ENCODE measurements at places on chromosomes 11 and 22.
A peak's percentile ranks its signal among the peaks of the same experiment; 100 is the strongest.

- DNase-seq, result no peak
Measured at GRCh38 chr11:96396637-96397036, 6.8 kb downstream of the JRKL start.

GRCh38 chr11:15493921-15494620 is 379.3 kb downstream of the INSC start:
- peak; percentile 61 for DNase-seq

DNA sequence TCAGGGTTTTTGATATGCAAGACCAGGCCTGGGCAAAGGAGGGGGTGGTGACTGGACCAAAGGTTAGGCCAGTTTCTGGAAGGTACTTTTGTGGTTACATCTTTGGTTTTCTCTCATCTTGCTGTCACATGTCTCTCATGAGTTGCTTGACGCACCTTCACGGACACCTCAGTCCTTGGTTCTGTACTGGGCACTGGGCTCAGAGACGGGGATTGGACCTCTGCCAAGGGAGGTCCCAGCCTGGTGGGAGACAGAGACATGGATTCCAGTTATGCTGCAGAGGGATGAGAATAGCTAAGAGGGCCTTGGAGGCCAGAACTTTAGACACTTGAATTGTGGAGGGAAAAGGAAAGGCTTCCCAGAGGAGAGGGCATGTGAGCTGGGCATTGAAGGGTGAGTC is 1.7 kb downstream of the USP35 start:
- DNase-seq, result no peak

DNA sequence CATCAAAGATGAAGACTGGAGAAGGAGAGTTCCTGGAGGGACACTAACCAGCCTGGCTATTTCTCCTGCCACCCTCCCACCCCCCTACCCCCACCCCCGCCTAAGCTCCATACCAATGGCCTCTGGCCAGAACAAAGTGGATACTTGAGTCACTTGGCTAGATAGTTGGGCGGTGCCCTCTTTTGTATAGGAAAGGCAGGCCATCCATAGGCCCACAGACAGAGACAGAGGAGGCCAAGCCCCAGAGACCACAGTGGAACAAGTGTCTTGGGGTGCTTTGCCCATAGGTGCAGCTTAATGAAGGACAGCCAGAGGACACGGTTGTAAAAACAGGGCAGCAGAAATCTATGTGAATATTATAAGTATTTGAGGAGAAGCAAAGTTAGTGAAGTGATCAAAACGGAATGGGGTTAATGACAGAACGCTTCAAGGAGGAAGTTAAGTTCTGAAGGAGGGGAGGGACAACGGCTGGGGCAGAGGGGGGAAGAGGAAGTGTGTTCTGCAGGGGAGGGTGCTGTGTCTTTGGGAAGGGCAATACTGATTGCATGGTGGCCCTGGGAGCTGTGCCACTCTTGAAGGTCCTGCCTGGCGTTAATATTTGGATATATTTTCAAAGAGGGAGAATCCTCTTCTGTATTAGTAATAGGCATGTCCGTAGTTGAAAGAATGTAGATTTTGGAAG is 32.7 kb downstream of the FLI1 start:
- no peak for DNase-seq

GRCh38 chr22:37230673-37231405 is 13.2 kb downstream of the RAC2 start:
- DNase-seq, result no peak

DNA sequence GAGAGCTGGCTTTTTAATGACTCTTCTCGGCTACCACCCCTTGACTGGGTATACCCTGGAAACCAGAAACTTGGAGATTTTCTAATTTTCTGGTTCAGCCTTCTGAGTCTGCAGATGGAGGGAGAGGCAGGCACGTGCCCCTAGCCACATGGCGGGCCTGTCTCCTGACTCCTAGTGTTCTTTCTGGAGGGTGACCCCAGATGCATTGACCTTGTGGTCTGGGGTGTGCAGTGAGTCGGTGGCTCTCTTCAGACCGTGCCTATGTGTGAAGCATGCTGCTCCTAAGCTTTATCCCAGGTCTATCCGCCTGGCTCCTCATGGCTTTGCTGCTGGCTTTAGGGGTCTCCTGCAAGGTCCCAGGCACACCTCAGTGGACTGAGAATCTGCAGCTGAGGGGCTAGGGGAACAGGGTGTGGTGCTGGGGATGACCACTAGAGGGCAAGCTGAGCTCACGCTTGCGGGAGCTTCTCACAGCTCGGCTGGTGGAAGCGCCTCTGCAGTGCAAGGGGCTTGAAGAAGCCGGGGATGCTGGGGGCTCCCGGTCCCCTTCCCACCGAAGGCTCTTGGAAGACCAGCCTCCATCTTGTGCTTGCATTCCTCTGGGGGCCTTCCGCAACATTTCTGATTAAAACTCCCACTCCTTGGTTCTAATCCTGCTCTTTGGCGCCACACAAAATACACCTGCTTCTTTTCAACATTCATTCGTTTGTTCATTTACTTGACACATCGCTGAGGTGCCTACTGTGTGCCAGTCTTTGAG is 51.8 kb downstream of the OTOG start:
- DNase-seq, result peak; percentile 24

GRCh38 chr11:128575961-128576350 is 11.4 kb downstream of the ETS1 start:
- DNase-seq, result no peak

- DNase-seq, result no peak
Measured at GRCh38 chr11:128762031-128762430, 68.2 kb downstream of the FLI1 start.

DNA sequence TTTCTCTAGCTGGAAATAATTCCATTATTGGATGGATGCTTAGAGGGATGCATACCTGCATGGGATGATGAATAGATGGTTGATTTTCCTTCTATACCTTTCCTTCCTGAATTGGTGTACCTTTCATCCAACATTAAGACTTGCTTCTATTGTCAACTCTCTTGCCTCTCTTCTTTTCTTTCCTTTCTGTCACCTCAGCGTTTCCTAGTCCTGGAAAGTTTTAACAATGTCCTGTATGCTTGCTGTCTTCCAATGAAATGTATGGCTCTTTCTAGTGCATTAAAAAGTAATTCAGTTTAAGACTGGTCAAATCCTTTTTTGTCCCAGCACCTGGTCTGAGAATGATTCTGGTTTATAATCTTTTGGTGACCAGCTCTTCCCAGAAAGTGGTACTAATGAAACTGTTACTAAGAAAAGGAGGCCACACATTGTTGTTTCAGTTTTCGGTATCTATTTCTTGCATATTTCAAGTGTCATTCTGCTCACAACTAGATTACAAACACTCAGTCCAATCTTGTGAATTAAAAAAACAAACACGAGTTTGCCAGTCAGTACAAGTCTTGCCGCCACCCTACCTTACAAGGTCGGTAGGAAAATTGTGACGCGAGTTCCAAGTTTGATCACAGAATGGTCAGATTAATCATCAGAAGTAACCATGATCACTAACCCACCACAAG is 8.0 kb downstream of the POU2AF1 start:
- DNase-seq, result no peak

DNA sequence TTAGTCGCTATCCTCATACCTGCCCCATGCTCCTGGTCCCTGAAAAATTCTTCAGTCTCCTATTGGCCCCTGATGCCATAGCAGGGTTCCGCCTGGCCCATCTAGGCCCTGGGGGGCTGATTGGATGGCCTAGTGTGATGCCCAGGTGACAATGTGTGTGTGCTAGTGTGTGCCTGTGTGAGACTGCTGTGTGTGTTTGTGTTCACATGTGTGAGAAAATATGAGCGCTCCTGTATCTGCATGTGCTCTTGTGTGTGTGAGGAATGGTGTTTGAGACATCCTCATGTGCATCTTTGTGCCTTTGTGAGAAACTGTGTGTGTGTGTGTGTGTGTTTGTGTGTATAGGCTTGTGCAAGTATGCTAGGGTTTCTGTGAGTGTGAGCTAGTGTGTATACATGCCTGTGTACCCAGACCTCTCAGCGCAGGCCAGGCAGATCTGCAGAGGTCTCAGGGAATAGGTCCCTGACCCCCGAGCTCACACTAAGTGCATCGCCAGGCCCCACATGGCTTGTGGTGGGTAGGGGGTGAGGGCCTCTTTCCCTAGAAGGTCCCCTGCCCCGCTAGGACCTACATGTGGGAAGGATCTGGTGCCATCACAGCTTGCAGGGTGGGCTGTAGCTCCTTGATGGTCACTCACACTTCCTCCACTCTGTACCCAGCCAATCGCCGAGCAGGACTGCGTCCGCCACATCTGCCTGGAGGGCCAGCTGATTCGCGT is 64.6 kb downstream of the OTOG start:
- no peak for DNase-seq

- DNase-seq, result no peak
Measured at GRCh38 chr11:79212741-79213190, 228.1 kb downstream of the TENM4 start.

All from foreskin melanocyte (primary cell).